ENCODE measurements at places on chromosomes 5 and 9. TPM values are rescaled to one million over a fixed set of nuclear protein-coding genes. Genes with fewer than 3 reads are reported as not detected.

Gene POLE3
- 17.3 TPM for total RNA-seq

Gene ADAMTS12
- total RNA-seq: 10.7 TPM

Gene ESM1
- 1.8 TPM for total RNA-seq

Gene SPATA9
- 0.51 TPM for total RNA-seq

Gene SEMA5A
- total RNA-seq: 17.7 TPM

Gene SPATA31E1
- not detected for total RNA-seq

Gene INSL6
- total RNA-seq: not detected

Gene SPINK6
- total RNA-seq: not detected

Gene IARS1
- total RNA-seq: 538 TPM

Gene FLT4
- total RNA-seq: 0.17 TPM

Gene LCNL1
- total RNA-seq: 3.3 TPM

Gene ARL14EPL
- total RNA-seq: not detected

Gene CATSPER3
- under 0.01 TPM for total RNA-seq

Gene LCN1
- total RNA-seq: not detected

Measured in fibroblast of lung (primary cell).